Cortex of kidney (tissue), 1 donor: ENCODE measurements at places on chromosomes 5 and 9.

- DNase-seq, result no peak
Measured at GRCh38 chr5:136769900-136770684, 404.7 kb upstream of the TRPC7 start.

DNA sequence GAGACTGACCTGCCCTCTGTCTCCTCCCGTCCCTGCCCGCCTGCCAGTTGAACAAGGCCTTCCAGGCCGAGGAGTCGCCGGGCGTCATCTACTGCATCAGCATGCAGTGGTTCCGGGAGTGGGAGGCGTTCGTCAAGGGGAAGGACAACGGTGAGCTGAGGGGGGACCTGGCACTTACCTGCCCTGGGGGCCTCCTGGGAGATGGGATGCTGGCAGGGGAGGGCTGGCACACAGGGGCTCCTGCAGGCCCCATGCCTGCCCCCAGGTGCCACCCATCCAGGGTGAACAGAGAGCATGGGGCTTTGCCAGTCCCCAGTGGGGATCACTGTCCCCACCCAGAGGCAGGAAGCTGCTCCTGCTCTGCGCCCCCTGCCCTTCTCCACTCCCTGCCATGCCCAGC is 43.0 kb downstream of the USP20 start:
- no peak for DNase-seq

- no peak for DNase-seq
Measured at GRCh38 chr9:120152295-120152694, 427.7 kb downstream of the CDK5RAP2 start.

DNA sequence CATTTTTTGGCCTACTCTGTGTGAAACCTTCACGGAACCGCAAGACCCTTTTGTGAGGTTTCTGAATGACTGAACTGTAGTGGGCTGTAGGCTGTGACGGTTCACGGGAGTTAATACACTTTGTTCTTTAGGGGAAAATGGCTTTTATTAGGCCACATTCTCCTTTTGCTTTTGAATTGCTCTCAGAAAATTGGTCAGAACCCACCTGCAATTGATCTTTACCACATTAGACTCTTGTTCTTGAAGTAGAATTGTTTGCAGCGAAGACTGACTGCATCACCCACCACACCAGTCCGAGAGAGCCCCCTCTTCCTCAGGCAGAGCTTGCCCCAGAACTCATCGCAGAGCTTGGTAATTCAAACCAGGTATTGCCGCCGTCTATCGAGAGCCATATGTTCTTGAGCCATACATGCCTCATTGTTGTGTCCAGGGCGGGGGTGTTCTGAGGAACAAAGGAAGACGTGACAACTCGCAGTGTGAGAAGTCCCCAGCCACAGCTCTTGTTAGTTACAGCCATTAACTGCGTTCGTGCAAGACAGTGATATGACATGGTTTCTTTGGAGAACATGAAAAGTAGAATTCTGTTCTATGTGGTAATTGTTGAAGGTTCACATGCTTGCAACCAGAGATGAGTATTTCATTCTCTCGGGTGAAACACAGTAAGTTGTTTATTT is 166.4 kb upstream of the OTULINL start:
- no peak for DNase-seq

GRCh38 chr5:68528821-68529273 is 313.3 kb downstream of the PIK3R1 start:
- DNase-seq, result no peak

- DNase-seq, result no peak
Measured at GRCh38 chr5:13606051-13606450, 338.4 kb downstream of the DNAH5 start.

DNA sequence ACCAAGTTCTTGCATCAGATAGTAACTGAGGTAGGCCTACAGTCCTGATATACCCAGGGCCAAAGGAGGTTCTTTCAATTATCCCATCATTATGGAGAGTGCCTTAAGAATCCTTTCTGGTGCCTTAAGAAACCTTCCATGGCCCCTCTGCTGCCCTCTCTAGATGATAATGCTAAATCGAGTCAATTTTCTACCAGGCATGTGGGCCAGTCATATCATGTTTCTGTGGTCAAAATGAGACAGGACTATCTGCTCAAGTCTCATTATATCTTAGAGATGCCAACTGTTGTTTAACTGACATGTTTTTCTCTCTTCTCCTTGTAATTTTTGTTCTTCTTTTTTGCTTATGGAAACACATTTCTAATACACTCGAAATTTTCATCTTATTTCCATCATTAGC is 127.6 kb downstream of the EDIL3 start:
- DNase-seq, result no peak

- no peak for DNase-seq
Measured at GRCh38 chr9:84375954-84376353, 35.4 kb upstream of the SLC28A3 start.

- DNase-seq, result no peak
Measured at GRCh38 chr9:113668061-113668460, 204.5 kb downstream of the RGS3 start.

- no peak for DNase-seq
Measured at GRCh38 chr5:10153808-10154537, 95.7 kb downstream of the ATPSCKMT start.

DNA sequence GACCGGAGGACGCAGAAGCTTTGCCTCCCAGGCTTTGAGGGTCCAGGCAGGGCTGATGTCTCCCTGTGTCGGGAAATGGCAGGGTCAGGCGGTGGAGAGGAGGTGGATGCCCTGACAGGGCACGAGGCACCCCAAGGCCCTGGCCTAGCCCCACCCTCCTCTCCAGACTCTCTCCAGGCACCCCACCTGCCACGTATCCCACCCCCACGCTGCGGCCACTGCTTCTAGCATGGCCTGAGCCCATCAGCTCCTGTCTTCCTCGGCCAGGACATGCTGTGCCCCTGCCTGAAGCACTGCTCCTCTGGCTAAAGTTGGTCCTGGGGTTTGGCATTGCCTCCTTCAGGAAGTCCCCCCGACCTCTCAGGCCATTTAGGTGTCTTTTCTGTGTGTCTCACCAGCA is 64.2 kb upstream of the RXRA start:
- no peak for DNase-seq

DNA sequence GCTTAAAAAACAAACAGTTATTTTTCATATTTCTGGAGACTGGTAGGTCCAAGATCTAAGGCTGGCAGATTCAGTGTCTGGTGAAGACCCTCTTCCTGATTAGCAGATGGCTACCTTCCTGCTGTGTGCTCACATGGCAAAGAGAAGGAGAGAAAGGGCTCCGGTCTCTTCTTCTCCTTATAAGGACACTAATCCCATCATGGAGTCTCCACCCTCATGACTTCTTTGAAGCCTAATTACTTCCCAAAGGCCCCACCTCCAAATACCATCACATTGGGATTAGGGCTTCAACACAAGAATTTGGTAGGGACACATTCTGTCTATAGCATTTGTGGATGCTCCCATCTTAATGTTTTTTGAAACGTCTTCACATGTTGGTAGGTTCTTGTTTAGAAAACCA is 391.1 kb downstream of the TMEM161B start:
- DNase-seq, result no peak

DNA sequence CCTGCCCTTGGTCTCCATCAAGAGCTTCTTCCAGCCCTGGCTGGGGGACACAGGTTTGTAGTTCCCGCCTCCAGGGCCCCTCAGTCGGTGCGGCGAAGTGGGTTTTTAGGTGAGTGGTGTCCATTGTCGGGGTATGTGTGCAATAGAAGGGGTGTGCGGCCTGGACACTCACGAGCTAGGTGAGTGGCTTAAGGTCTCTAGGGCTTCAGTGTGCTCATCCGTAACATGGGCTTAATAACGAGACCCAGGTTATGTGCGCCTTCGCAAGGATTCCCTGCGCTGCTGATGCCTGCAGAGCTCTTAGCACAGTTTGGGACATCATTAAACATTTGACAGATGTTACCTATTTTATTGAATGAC is 656 bp downstream of the CEP78 start:
- no peak for DNase-seq

- DNase-seq, result no peak
Measured at GRCh38 chr9:27474305-27474704, 49.8 kb upstream of the IFNK start.

GRCh38 chr5:78540335-78541085 is 108.1 kb downstream of the LHFPL2 start:
- no peak for DNase-seq

GRCh38 chr9:133233681-133234432 is 24.8 kb upstream of the OBP2B start:
- no peak for DNase-seq

DNA sequence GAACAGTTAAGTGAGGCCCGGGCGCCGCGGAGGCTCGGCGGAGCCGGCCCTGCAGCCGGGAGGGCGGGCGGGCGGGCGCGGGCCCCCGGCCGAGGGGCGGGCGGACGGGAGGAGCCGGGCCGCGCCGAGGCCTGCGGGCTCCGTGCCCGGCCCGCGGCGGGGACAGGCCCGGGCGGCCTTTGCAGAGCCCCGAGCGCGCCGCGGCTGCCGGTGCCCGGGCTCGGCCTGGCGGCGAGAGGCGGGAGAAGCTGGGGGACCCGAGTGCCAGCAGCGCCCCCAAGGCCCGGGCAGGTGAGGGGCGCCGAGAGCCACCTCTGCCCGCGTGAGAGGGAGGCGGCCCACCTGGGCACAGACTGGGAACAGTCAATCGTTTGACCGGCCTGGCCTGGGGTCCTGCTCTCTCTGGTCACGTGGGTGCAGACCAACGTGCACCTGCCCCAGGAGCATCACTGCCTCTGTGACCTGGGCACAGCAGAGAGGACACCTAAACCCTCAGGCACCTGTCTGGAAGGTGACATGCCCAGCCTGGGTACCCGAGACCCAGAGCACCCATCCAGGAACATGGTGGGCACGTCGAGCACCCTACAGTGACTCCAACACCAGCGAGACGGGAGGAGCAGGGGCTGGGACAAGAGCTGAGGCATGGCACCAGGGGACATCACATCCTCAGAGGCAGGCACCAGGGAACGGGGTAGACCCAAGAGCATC is 531 bp downstream of the MVB12B start:
- DNase-seq, result no peak

- no peak for DNase-seq
Measured at GRCh38 chr5:163269624-163270023, 167.8 kb upstream of the CCNG1 start.

DNA sequence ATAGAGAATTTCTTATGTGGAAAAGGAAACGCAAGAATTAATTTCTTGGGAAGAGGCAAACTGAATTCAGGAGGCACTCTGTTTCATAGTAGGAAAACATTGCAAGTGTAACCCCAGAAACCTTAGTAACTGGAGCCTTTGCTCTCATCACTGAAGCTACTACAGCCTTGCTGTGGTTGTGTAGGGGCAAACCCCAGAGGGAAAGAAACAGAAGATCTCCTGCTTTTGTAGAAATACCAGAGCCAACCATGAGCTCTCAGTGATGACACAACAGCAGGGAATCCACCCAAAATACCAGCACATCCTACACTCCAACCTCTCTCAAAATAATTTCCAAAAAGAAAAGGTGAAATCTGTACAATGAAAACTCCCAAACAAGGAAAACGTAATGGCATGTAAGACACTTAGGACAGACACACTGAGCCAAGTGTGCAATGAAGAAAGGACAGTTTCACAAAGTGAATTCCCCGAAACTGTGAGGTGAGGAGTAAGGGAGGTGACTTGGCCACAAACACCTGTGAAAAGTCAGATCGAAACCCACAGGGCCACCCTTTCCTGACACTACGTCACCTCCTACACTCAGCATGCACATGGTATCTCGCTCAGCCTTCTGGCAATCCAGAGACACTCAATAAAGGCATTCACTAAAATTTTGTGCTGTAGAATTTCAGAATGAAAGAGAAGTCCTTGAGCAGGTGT is 8.5 kb upstream of the ACSL6 start:
- no peak for DNase-seq

- DNase-seq, result no peak
Measured at GRCh38 chr9:131107760-131108159, 11.4 kb downstream of the AIF1L start.

DNA sequence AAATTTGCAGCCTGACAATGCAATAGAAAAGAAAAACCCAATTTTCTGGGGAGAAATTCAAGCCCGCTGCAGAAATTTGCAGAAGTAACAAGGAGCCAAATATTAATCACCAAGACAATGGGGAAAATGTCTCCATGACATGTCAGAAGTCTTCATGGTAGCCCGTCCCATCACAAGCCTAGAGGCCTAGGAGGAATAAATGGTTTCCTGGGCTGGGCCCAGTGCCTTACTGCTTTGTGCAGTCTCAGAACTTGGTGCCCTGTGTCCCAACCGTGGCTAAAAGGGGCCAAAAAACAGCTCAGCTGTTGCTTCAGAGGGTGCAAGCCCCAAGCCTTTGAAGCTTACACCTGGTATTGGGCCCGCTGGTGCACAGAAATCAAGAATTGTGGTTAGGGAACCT is 23.6 kb upstream of the EGFLAM start:
- DNase-seq, result no peak

DNA sequence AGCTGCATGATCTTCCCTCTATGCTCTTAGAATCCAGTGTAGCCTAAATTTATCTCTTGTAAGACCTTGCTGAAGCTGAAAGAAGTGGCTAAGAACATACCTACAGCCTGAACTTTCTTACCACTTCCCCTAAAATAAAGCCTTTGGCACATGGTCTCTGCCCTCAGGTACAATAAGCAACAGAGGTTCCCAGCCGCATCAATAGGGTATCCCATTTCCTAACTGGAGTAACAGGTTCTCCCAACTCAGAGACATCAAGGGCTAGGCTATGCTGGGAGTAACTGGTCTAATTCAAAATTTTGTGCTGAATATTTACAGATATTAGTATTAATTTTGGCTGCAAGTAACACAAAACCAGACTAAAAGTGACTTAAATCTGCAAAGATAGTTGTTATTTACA is 335.8 kb upstream of the TRPC7 start:
- DNase-seq, result no peak

DNA sequence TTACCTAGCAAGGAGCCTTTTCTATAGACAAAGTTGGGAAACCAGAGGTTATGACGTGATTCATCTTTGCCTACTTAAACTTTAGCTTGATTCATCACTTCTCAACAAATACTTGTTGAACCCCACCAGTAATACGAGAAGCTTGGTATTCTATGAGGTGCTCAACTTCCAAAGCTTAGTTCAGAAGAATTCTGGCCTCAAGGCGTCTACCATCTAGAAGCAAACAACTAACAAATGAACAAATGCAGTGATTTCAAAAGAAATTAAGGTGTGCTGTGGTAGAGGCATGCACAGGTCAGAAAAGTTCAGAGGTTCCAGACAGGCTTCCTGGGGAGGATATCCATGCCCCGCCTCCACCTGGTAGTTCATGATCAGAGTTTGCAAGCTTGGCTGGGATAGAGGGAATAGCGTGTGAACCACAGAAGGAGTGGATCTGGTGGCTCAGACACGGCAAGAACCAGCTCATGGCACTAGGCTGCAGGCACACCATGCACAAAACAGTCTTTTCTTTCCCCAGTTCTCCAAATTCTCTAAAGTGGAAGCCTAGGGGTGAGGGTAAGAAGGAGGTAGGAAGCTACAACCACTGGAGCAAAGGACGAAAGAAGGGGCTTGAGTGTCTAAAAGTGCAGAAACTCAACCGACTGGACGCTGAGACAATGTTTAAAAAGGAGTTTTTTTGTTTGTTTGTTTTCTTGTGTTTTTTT is 473.0 kb downstream of the RAB3C start:
- DNase-seq, result no peak
